ENCODE measurements at places on chromosomes 4 and X. TPM values are rescaled to one million over a fixed set of nuclear protein-coding genes. Genes with fewer than 3 reads are reported as not detected.

GRCh38 chr4:13344216-13344615 lies 139.9 kb downstream of the RAB28 start:
- no peak for DNase-seq
- H3K36me3 ChIP-seq, result peaks cover 17% of the 10 kb centered on the region
- H3K4me3 ChIP-seq, result no peak overlapping the region
- no peaks in the 10 kb centered on the region for H3K27me3 ChIP-seq
- H3K27ac ChIP-seq, result no peak overlapping the region

DNA sequence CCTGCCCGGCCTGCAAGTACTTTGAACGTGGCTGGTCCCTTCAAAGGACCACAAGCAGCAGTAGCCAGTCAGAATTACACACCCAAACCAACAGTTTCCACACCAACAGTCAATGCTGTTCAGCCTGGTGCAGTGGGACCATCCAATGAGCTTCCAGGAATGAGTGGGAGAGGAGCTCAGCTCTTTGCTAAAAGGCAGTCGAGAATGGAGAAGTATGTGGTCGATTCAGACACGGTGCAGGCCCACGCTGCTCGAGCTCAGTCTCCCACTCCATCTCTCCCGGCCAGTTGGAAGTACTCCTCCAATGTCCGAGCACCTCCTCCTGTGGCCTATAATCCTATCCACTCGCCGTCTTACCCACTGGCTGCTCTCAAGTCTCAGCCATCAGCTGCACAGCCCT lies 104.4 kb upstream of the MYOZ2 start:
- no peaks in the 10 kb centered on the region for H3K36me3 ChIP-seq
- H3K4me3 ChIP-seq, result no peak overlapping the region
- no peak for DNase-seq
- no peaks in the 10 kb centered on the region for H3K27me3 ChIP-seq

GRCh38 chr4:117898496-117898895 lies 135.8 kb upstream of the NDST3 start:
- no peaks in the 10 kb centered on the region for H3K27me3 ChIP-seq
- H3K36me3 ChIP-seq, result peaks cover 4% of the 10 kb centered on the region
- H3K4me1 ChIP-seq, result no peaks in the 10 kb centered on the region
- no peak overlapping the region for H3K4me3 ChIP-seq
- no peak for DNase-seq

The SATL1 gene
- 0.18 TPM for total RNA-seq

DNA sequence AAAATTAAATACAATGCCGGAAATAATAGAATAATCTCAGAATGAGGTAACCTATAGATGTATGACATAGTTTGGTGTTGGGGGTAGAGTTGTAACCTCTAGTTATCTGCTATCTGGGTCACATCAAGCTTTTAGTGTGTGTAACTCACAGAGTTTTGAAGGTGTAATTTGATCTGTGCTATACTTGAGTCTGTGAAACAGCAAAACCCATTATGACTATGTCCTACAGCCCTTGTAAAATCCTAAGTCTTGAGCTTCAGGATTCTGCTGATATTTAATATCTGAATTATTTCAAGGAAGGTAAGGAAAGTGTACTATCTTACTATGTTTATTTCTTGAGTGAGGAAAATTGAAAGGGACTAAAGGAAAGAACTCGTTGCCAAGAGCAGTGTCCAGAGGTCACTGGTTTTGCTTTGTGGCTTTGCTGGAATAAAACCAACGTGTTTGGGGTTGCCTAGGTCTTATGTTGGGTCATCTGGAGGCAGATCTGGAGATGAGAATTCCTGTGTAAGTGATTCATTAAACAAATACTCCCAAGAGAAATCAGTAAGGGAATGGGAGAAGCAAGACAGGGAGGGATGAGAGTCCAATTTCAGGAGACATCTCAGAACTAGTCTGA lies 107.8 kb upstream of the CBLL2 start:
- no peaks in the 10 kb centered on the region for H3K27me3 ChIP-seq
- H3K36me3 ChIP-seq, result no peaks in the 10 kb centered on the region
- H3K4me3 ChIP-seq, result no peak overlapping the region

- no peaks in the 10 kb centered on the region for H3K4me1 ChIP-seq
- no peak overlapping the region for H3K27ac ChIP-seq
- DNase-seq, result no peak
- no peak overlapping the region for H3K4me3 ChIP-seq
- peaks cover 19% of the 10 kb centered on the region for H3K36me3 ChIP-seq
- no peaks in the 10 kb centered on the region for H3K27me3 ChIP-seq
Measured at GRCh38 chrX:5898463-5898862, 330.2 kb downstream of the NLGN4X start.

- no peak overlapping the region for H3K4me3 ChIP-seq
- H3K36me3 ChIP-seq, result no peaks in the 10 kb centered on the region
- no peak for DNase-seq
- no peaks in the 10 kb centered on the region for H3K27me3 ChIP-seq
- no peaks in the 10 kb centered on the region for H3K4me1 ChIP-seq
Measured at GRCh38 chr4:1624519-1624910, 59.6 kb downstream of the FAM53A start.

DNA sequence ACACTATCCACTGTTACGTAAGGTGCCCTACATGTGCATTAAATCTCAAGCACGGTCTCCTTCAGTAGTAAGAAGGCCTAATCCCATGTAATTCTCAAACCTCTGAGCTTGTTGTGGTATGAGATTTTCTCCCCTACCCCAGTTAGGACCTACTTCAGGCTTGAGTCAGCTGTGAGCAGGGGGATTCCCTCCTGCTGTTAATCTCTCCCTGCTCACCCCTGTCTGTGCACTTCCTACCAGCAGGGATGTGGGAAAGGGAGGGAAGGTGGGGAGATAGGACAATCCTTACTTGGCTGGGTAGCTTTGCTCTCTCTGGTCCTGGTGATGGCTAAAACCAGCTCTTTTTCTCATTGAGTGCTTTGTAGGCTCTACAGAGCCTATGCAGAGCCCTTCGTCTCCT lies 60.8 kb downstream of the PALLD start:
- no peak overlapping the region for H3K27ac ChIP-seq
- no peak for DNase-seq
- no peaks in the 10 kb centered on the region for H3K36me3 ChIP-seq
- peaks cover 6% of the 10 kb centered on the region for H3K4me1 ChIP-seq
- H3K27me3 ChIP-seq, result no peaks in the 10 kb centered on the region

DNA sequence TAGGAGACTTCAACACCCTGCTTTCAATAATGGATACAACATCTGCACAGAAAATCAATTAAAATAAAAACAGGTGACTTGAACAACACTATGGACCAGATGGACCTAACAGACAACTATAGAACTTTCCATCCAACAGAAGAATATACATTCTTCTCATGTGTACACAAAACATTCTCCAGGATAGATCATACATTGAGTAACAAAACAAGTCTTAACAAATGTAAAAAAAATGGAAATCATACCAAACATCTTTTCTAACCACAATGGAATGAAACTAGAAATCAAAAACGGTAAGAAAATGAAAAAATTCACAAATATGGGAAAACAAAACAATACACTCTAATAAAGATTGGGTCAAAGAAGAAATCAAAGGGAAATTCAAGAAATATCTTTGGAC lies 24.7 kb downstream of the CYP2U1 start:
- DNase-seq, result no peak
- H3K36me3 ChIP-seq, result peaks cover 22% of the 10 kb centered on the region
- no peaks in the 10 kb centered on the region for H3K27me3 ChIP-seq
- H3K4me1 ChIP-seq, result no peaks in the 10 kb centered on the region
- no peak overlapping the region for H3K4me3 ChIP-seq

The CORIN gene
- 0.34 TPM for total RNA-seq

The PRKX gene
- 57.3 TPM for total RNA-seq

- H3K4me3 ChIP-seq, result no peak overlapping the region
- peaks cover 3% of the 10 kb centered on the region for H3K4me1 ChIP-seq
- no peak overlapping the region for H3K27ac ChIP-seq
- H3K27me3 ChIP-seq, result no peaks in the 10 kb centered on the region
Measured at GRCh38 chrX:40748977-40749376, 13.6 kb upstream of the MED14 start.

GRCh38 chrX:18194688-18195087 lies 26.0 kb downstream of the BEND2 start:
- no peak overlapping the region for H3K27ac ChIP-seq
- no peak for DNase-seq
- no peaks in the 10 kb centered on the region for H3K36me3 ChIP-seq
- H3K4me1 ChIP-seq, result no peaks in the 10 kb centered on the region
- no peaks in the 10 kb centered on the region for H3K27me3 ChIP-seq

- H3K4me1 ChIP-seq, result no peaks in the 10 kb centered on the region
- no peak for DNase-seq
- no peak overlapping the region for H3K4me3 ChIP-seq
Measured at GRCh38 chr4:117375101-117375500, 289.7 kb upstream of the TRAM1L1 start.

The SPON2 gene
- total RNA-seq, result 2.3 TPM

The VSIG1 gene
- not detected for total RNA-seq

- H3K27ac ChIP-seq, result no peak overlapping the region
- no peak overlapping the region for H3K4me3 ChIP-seq
- H3K4me1 ChIP-seq, result peaks cover 15% of the 10 kb centered on the region
- H3K36me3 ChIP-seq, result peaks cover 6% of the 10 kb centered on the region
- H3K27me3 ChIP-seq, result no peaks in the 10 kb centered on the region
- no peak for DNase-seq
Measured at GRCh38 chr4:82898322-82899243, 2.0 kb upstream of the THAP9 start.

The SLC9B1 gene
- total RNA-seq, result 1.7 TPM

The HHIP gene
- 1.3 TPM for total RNA-seq

The HMX1 gene
- total RNA-seq, result 1.1 TPM

DNA sequence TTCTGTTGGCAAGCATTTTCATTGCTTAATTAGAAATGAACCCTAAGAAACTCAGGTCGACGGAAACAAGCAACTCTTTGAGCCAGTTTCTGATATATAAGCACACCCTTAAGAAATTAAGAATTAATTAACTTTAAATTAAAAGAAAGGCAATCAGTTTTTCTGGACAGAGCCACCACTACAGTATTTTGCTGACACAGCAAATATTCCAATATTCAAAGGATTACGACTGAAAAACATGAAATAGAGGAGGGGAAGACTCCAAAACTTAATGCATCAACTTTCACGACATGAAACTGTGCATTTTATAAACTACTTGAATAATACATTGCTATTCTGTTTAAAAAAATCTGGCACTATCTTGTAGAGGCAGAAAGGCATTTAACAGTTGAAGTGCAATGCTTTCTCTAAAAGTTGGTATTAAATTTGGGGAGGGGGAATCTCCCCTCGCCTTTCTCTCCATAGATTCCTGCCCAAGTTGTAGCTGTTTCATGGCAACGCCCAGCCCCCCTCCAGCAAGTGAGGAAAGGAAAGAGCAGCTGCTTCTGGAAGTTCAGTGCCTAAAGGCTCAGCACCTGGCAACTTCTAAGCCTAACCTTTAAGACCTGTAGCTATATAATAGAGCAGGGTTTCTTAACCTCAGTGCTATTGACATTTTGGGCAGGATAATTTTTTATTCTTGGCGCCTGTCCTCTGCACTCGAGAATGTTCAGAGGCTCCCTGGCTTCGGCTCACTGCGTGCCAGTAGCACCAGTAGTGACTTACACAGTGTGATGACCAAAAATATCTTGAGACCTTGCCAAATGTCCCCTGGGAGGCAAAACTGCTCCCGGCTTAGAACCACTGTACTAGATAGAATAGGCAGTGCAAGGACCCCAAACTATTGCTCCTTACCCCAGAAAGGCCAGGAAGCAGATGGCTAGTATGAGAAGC lies 6.7 kb upstream of the ZCCHC18 start:
- H3K4me3 ChIP-seq, result peak overlapping the region; percentile 17
- no peak for DNase-seq
- H3K36me3 ChIP-seq, result no peaks in the 10 kb centered on the region
- no peaks in the 10 kb centered on the region for H3K27me3 ChIP-seq

DNA sequence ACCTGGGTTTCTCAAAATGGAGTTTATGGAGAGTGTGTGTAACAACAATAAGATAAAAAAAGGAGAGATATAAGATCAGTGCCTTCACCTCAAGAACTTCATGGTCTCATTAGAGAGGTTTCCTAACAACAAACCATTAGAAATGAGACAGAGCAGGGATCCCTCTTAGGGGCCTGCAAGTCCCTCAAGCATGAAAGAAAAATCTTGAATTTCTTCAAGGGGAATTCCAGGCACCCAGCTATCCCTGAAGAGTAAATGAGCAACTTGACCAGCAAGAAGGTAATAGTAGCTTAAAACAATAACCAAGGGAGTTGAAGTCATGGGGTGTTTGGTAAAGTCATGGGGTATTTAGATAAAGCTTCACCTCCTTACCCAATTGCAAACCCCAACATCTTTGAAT lies 49.7 kb upstream of the TLR3 start:
- H3K27ac ChIP-seq, result no peak overlapping the region
- no peak overlapping the region for H3K4me3 ChIP-seq
- DNase-seq, result no peak
- no peaks in the 10 kb centered on the region for H3K36me3 ChIP-seq
- peaks cover 13% of the 10 kb centered on the region for H3K4me1 ChIP-seq

- H3K4me3 ChIP-seq, result no peak overlapping the region
- H3K27ac ChIP-seq, result no peak overlapping the region
- H3K4me1 ChIP-seq, result no peaks in the 10 kb centered on the region
- peaks cover 2% of the 10 kb centered on the region for H3K36me3 ChIP-seq
Measured at GRCh38 chr4:186458050-186458449, 97.3 kb downstream of the MTNR1A start.
